ENCODE measurements at places on chromosomes 1 and 21.

- DNase-seq: no peak
These were observed at the start of gene HCRTR1 for GRCh38 chr1:31617218-31617915. TSS of gene HCRTR1 (plus strand) at chr1:31617689. CDS start at chr1:31619193, 1,504 bp downstream.

- no peak for DNase-seq
These were observed 8.0 kb downstream of the OSBPL9 start for GRCh38 chr1:51624855-51625254.

DNA sequence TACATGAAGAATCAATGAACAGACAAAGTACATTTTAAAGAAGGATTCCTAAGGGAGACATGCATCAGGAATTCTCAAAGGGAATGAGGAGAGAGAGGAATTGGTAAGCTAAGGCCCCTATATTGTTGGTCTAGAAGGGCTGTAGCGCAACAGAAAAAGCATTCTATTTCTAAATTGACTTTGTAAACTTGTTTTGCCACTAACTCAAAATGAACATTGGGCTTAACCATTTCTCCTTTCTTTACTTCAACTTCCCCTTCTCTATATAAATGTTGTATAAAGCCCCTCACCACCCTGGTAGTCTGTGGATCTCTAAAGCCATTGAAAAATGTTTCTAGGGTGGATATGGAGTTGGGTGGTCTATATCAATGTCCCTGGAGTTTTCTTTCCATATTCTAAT lies 20.4 kb upstream of the OR6N2 start:
- no peak for DNase-seq

DNA sequence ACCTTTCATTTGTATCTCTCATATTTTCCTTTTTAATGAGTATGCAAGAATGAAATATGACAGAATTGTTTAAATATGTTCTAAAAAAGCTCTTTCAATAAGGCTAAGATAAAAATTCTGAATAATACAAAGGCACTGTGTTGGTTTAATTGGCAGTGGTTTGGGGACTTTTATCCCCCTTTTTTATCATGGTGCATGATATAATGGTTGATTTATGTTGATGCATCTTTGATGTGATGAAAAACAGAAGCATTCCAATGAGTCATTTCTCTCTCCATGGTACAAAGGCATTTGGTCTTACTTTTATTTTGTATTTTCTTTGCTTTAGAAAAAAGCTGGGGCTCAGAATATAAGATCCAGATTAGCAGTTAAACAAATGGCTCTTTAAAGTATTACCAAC lies 127.2 kb upstream of the GREM2 start:
- DNase-seq: no peak

DNA sequence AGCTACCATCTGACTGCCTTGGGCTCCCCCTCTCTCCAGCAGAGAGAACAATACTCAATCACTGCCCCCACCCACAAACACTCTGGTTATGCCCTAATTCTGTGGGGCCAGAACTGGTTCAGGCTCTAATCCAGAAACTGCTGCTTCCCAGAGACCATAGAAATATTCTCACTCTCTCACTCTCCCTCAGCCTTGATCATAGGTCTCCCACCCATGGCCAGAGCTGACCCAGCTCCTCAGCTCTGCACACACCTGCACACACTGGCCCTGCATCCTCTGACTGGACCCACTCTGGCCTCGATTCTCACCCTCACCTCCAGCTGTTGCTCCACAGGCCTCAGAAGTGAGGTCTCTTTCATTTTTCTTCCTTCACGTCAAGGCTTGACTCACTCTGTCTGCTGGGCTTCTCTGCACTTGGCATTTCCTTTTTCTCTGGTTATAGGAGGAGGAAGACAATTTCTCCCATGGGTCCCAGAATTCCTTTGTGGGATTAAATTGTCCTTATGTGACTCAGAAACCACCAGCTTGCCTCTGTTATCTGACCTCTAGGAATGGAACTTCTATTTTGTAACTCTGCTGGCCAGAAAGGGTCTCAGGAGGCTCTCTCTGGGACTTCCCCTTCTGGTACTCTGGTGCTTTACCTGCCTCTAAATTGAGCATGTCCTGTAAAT lies 15.6 kb upstream of the ZMYM6 start:
- no peak for DNase-seq

- no peak for DNase-seq
These were observed 20.5 kb downstream of the FUBP1 start for GRCh38 chr1:77958391-77958790.

GRCh38 chr1:175755516-175756070 lies 12.2 kb upstream of the TNR start:
- DNase-seq: no peak

- DNase-seq: no peak
These were observed 302.6 kb upstream of the C1orf87 start for GRCh38 chr1:60376196-60376595.

- no peak for DNase-seq
These were observed 236.4 kb downstream of the SPATA17 start for GRCh38 chr1:217867446-217867995.

DNA sequence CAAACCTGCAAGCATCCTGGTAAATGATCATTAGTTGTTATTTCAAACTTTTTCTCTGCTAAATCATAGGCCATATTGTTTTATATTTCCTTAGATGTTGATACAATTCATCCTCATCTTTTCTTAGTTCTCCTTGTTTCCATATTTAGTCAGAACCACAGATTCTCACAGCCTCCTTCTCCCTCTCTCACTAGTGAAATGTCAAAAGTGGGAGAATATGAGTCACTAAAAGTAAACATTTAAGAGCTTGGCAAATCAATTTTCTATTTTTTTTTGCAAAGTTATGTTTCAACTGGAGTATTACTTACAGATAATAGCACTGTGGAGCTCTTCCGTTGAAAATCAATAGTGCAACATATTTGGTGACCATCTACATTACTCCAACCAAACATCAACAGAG lies 308.8 kb downstream of the COL11A1 start:
- no peak for DNase-seq

DNA sequence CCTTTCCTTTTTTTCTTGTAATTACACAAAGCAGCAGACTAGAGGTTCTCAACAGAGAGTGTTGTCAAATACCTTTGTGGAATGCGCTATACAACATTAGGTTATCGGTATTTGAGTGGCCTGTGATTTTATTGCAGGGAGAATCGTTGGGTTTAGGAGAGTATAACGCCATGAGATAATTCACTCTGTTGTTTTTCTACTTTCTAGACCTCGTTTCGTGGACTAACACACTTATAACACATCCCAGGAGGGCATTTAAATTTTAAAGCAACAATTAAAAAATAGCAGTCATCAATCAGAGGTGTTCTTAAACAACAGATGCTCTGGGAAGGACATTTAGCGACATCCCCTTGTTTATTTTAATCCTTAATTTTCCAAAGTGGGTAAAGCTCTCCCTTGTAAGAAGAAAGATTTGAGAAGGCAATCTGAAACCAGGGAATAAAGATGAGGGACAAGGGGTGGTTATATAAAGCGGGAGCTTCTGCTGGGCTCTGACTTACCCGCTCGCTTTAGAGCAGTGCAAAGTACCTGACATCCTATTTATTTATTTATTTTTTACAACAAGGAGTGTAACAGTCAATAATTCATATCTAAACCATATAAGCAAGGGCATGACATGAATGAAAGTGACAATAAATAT lies 4.9 kb downstream of the PBX1 start:
- no peak for DNase-seq

GRCh38 chr1:205396967-205397616 lies 24.8 kb downstream of the LEMD1 start:
- DNase-seq: peak; percentile 7

GRCh38 chr1:35660581-35661473 lies 19.5 kb upstream of the PSMB2 start:
- DNase-seq: no peak

DNA sequence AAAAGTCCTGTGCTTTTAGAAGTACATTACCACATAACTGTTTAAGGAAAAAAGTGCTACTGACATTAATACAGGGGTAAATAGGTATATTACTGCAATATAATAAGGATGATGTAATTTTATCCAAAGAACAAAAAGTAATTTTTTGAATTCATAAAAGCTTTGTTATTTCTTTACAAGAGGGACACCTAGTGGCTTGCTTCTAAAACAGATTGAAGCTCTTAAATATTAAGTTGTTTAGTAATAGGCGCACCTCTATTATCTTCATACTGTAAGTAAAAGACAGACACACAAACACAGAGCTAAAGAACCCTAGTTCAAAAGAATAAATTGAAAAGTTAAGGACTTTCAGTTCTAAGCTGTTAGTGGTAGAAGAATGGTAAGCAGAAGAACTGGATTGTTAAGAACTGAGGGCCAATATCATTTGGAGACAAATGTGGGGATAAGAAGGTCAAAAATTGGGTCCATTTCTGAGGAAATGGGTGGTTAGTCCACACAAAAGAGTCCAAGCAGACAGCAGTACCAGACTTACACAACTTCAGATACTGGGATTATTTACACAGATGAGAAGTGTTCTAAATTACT lies 15.4 kb downstream of the ZNHIT6 start:
- no peak for DNase-seq

DNA sequence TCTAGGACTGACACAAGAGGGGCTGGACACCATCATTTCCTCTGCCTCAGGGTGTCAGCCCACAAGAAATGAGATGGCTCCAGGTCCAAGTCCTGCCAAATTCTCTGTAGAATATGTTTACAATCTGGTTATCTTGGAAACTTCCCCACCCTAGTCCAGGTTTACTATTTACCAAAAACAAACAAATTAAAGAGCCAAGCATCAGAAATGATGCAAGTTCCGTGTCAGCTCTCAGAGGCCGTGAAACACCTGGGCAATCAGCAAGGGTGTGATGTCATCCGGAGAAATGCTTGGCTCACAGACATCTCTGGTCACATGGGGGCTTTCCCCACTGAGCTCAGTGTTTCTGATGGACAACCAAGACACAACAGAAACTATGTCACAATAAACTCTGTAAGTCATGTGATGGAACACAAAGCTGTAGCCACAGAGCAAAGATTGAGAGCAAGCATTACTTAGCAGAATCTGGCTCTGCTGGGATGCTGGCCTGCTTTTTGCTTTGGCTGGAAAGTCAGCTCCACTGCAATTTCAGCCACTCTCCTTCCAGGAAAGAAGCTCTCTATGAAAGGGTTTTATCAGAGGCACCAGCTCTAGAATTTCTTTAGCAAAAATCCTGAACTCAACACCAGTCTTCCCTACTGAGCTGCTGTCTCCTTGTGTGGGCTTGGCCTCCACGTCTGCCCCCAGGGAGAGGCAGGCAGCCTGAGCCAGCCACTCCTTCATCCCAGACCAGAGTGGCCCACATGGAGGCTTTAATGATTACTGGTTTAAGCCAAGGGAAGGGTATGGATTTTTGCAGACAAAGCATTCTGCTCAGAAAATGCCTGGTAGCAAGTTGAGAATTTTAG lies 55.9 kb downstream of the NENF start:
- DNase-seq: no peak

DNA sequence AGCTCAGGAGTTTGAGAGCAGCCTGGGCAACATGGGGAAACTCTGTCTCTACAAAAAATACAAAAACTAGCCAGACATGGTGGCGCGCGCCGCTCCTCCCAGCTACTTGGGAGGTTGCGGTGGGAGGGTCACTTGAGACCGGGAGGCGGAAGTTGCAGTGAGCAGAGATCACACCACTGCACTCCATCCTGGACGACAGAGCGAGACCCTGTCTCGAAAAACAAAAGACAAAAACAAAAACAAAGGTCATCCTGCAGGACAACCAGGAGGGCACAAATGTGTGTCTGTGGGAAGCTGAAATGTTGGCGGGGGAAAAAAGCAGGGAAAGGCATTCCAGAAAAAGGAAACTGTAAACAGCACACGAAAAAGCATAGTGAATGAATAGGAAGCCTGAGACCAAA lies 104.1 kb upstream of the HNRNPU start:
- DNase-seq: no peak

DNA sequence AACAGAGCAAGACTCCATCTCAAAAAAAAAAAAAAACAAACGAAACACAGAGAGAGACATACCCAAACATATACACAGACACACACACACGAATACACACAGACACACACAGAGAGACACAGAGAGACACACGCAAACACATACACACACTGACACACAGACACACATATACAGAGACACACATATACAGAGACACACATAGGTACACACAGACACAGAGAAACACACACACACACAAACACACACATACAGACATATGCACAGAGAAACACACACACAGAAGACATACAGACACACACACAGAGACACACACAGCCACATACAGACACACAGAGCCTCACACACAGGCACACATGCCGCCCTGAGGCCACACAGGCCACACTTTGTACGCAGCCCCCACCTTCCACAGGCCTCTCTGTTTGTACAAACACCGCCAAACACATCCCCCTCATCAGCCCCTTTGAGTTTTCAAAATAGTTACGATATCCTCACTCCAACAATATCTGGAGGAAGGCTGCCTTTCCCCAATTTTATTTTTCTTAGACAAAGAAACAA lies 57.5 kb upstream of the ABCG1 start:
- no peak for DNase-seq

Data from activated naive CD8-positive, alpha-beta T cell treated with anti-CD3 and anti-CD28 coated beads, Interleukin-2, amount 50 U/mL, for 24 hours (primary cell).